Hematopoietic multipotent progenitor cell treated with erythropoietin and hydrocortisone succinate and interleukin-3 and kit ligand, for 6 days (in vitro differentiated cells): ENCODE measurements at places on chromosomes 16 and 17.

DNA sequence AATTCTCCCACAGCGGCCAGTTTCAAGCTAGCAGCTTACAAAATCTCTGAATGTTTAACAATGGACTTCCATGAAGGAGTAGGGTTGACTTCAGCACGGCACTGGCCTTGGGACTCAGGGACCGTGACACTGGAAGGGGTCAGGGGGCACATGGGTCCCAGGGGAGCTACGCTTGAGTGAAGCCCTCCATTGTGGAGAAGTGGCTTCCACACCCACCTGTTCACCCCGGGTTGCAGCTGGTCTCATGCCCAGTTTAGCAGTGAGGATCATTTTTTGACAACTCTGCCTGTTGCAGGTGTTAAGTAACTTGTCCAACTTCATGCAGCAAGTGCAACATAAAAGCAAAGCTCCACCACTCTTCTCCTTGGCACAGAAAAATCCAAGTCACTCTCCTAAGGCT lies 510.2 kb downstream of the CDH13 start:
- DNase-seq, result no peak

- no peak for DNase-seq
Measured at GRCh38 chr17:7496470-7497183, 12.5 kb downstream of the POLR2A start.

- no peak for DNase-seq
Measured at GRCh38 chr16:50628156-50628802, 52.8 kb downstream of the SNX20 start.

GRCh38 chr17:60887614-60888028 lies 210.0 kb downstream of the BCAS3 start:
- DNase-seq, result no peak

DNA sequence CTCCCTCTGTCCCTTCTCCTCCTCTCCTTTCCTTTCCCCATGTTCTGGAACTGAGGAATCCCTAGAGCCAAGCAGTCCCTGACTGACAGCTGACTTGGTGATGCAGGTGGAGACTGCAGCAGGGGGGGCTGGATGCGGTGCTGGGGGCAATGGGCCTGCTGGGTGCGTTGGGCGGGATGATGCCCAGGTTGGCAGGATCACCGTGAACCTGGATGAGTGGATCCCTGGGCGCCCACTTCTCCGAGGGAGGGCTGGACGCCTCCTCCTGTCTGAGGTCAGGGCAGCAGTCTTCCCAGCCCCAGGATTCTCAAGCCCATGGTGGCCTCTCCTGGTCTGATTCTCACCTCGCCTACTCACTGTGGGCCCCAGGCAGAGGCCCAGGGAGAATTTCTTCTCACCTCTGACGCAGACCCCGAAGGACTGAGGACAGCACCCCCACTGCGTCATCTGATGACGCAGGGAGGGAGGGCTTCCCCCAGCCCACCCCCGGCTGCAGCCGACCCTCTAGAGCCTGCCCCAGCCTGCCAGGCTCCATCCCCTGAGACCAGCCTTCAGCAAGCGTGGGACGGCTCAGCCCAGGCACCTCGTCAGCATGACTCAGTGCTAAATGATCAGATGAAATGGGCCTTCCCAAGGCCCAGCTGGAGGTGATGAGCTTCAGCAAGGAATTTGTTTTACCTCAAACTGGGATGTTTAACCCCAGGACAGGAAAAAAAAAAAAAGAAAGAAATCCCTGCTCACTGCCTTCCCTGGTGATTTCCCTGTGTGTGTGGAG lies 188.0 kb upstream of the TNRC6C start:
- DNase-seq, result no peak

DNA sequence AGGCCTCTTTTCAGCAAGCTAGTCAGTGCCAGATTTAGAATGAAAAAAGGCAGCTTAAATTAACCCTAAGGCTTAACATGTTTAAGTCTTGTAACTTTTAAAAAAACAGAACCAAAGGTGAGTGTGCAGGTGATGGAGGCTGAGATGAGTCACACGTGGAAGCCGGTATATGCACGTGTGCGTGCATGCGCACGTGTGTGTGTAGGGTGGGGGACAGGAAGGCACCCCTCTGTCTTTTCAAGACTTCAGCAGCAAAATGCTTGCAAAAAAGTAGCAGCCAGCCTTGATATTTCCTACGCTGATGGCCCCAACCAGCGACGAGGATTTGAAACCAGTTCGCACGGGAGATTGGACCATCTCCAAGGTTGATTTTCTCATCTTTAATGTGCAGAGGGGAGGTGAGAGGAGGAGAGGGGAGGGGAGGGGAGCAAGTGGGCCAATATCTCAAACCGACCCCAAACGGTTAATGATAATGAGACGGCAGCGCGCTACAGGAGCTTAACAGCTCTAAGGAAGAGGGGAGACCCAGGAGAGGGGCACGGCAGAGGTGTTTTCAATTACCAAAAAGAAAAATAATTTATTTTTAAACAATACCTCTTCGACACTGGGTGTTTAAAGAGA lies 154.7 kb downstream of the ZNF423 start:
- DNase-seq, result no peak

DNA sequence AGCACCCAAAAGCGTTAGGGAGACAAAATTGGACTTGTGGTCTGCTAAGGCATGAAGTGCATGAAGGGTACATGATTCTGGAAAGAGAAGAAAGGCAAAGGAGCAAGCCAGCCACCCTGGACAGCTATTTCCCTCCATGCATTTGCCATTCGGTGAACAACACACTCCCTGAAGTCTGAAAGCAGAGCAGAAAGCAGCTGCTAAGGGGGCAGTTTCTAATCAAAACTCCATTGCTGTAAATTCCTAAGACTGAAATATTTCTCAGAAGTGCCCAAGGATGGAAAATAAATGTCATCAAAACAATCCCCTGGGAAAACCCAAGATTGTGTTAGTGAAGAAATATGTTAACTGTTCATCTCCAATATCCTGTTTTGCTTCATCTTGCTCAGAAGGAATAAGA lies 44.3 kb downstream of the PMP22 start:
- no peak for DNase-seq

DNA sequence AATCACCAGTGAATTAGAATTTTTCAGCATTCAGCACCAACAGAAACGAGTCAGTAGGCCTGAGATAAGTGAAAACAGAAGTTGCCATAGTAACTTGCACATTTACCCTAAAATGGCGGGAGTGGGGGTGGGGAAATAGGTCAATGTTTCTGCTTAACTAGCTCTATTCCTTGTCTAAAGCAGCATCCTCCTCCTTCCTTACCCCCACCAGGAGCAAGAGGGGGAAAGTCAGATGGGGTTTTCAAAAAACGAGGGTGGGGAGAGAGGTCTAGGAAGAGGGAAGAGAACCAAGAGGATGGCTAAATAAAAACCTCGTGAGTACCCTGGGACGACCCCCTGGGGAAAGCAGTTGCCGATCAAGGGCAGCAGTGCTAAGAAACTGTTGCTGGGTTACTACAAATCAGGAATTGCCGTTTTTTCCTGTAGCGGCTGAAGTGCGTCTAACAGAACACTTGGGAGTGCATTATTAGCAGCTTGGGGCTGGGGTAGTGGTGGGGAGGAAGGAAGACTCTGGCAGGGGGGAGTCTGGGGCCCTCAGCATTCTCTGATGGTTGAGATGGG lies 34.4 kb upstream of the MNT start:
- DNase-seq, result peak; percentile 23

DNA sequence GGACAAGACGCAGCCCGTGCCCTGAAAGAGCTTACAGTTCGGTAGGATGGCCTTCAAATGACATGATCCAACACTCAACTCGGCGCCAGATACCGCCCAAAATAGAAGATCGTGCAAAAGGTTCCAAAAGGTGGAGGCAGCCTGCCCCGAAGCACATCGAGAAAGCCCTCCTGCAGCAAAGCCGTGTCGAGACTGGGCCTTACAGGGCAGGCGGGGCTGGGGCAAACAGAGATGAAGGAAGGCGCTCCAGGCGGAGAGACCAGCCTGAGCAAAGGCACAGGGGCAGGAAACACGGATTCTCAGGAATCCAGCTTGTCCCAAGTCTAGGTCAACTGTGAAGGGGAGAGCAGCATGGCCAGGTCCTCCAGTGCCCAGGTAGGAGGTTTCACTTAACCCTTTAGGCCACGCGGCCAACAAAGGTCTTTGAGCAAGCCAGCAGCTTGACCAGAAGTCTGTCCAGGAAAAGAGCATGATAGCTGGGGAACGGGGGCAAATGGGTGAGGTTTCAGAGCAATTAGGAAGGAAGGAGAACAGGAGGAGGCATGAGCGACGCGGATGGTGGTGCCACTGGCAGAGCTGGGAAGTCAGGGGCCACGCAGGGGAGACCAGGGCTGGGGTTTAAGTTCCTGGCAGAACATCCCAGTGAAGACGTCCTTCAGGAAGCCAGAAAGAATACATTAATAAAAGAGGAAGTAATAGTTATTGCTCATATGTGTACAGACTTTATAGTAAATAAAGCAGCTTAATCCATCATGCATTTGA lies 21.2 kb upstream of the EIF1 start:
- DNase-seq, result peak; percentile 26

- peak; percentile 37 for DNase-seq
Measured at GRCh38 chr16:47229053-47230050, 85.6 kb upstream of the NETO2 start.

GRCh38 chr17:80836658-80836965 lies 155.0 kb upstream of the CHMP6 start:
- DNase-seq, result no peak

GRCh38 chr17:50837980-50838954 lies 2.9 kb downstream of the WFIKKN2 start:
- DNase-seq, result no peak

DNA sequence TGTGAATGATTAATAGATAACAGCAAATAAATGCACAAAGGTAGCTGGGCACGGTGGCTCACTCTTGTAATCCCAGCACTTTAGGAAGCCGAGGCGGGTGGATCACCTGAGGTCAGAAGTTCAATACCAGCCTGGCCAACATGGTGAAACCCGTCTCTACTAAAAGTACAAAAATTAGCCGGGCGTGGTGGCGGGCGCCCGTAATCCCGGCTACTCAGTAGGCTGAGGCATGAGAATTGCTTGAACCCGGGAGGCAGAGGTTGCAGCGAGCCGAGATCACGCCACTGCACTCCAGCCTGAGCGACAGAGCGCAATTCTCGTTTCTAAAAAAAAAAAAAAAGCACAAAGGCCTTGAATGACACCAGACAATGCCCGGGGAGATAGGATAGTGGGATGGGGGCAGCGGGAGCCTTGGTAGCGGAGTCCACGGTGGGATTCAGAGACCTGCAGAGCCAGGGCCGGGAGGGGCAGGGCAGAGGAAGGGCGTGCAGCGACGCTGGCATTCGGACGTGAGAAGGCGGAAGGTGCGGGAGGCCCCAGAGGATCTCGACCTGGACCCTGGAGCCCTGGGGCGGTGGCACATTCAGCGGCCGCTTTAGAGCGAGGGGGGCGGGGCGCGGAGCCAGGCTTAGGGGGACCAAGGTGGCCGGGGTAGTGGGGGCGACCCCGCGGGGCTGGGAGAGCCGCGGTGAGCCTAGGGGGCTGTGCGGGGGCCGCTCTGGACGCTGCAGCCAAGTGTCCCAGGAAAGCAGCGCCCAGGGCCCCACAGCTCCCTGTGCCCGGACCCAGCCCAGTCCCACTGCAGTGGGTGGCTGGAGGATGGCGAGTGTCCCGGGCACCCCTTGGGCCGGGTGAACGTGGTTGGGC lies 999 bp upstream of the FLYWCH2 start:
- peak; percentile 61 for DNase-seq

GRCh38 chr17:47776330-47777197 lies 43.5 kb downstream of the TBX21 start:
- peak; percentile 82 for DNase-seq

DNA sequence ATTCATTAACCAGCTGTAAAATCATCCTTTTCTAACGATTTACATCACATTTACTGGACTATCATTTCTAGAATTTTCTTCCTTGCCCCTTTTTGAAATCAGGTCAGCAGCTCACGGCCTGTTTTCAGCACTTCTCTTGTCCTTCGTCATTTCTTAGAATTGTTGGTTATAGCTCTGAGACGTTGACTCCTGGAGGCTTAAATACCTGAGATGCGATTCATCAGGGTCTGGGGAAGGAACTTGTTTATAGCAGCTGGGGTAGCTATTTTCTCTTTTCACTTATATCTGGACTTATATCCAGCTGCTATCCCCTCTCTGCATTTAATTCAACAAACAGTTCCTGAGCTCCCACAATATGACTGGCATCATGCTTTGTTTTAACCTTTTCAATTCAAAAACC lies 338.7 kb upstream of the TNRC6C start:
- no peak for DNase-seq

DNA sequence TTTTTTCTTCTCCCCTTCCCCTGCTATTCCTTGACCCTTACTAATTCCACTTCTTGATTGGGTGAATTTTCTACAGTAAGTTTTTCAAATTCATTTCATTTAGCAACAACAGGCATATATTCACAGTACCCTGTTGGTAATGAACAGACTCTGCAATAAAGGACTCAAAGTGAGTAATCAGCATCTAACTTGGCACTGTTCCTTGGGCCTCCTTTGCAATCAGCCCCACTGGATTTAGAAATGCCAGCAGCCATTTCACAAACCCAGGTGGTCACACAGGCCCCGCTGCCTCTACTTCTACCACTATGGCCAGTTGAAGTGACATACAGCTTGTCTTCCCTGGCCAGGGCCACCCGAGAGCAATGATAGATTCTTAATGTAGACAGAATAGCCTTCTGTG lies 113.8 kb downstream of the CYB561 start:
- DNase-seq, result no peak

DNA sequence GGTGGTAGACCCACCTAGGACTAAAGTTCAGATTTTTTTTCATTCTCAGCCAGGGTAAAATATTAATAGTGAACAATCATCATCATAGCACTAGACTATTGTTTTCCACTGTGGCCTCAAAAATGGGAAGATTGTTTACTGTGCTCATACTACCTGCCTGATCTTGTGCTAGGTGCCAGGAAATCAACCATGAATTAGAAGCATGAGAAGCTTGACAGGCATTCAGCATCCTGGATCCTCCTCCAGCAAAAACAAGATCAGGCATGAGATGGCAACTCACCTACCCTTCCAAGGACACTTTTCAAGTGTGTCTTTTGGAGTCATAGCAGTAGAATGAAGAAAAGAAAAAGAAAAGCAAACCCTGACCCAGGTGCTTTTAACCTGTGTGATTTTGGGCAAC lies 174.2 kb downstream of the CYLD start:
- no peak for DNase-seq

DNA sequence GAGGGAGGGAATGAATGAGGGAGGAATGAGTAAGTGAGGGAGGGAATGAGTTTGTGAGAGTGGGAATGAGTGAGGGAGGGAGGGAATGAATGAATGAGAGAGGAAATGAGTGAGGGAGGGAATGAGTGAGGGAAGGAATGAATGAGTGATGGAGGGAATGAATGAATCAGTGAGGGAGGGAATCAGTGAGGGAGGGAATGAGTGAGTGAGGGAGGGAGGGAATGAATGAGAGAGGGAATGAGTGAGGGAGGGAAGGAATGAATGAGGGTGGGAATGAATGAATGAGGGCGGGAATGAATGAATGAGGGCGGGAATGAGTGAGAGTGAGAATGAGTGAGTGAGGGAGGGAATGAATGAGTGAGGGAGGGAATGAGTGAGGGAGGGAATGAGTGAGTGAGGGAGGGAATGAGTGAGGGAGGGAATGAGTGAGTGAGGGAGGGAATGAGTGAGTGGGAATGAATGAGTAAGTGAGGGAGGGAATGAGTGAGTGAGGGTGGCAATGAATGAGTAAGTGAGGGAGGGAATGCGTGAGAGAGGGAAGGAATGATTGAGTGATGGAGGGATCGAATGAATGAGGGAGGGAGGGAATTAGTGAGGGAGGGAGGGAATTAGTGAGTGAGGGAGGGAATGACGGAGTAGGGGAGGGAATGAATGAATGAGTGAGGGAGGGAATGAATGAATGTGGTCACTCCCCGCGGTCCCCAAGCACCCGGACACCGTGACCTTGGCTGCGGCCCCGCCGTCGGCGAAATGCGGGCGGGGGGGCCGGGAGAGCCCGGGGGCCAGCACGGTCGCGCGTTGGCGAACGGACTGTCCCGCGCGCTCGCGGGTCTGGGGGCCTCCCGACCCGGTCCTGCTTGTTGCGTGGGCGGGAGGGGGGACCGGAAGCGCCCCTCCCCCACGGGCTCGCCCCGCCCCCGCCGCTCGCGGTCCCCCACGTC lies 1.1 kb upstream of the UBE2I start:
- peak; percentile 72 for DNase-seq
